Activated naive CD4-positive, alpha-beta T cell treated with anti-CD3 and anti-CD28 coated beads, Interleukin-2, amount 50 U/mL, for 16 hours (primary cell): ENCODE measurements at places on chromosomes 1 and 21.
A peak's percentile ranks its signal among the peaks of the same experiment; 100 is the strongest.

DNA sequence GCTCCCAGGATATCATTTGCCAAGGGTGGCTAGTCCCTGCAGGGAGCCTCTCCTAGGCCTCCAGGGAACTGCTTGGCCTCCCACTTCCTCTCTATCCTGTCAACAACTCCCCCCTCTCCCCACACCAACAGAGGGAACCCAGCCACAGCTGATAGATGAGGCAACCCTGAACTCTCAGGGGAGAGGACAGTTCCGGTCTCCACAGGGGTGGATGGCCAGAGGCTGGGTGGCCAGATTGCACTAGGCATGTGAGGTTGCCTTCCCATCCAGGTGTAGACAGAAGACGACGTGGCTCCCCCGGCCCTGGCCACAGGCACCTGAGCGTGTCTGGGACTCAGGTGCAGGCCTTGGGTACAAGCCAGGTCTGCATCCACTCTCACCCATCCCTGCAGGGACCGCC lies 53.3 kb downstream of the TOR1AIP2 start:
- DNase-seq, result no peak

GRCh38 chr1:229409616-229410369 lies 24.1 kb downstream of the ACTA1 start:
- DNase-seq, result no peak

- no peak for DNase-seq
Measured at GRCh38 chr1:213737398-213738035, 250.3 kb upstream of the PROX1 start.

GRCh38 chr21:14572204-14572780 lies 26.2 kb upstream of the SAMSN1 start:
- DNase-seq, result no peak

DNA sequence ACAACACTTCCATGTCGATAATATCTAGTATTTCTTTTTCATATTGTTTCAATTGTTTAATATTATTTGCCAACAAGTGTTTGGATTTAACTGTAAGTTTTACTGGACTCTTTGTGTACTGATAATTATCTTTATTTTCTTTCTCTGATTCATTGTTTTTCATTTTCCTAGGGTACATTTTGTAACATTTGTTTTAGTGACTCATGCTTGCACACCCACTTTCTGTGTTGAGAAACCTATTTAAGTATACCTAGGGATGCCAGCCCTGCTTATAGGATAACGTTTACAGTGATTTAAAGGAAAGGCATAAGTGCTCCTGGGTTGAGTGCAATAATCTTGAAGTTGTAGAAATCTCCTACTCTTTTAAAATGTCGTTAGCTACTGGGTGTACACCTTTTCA lies 1386.0 kb upstream of the ADGRL4 start:
- DNase-seq, result no peak

- no peak for DNase-seq
Measured at GRCh38 chr1:186648613-186649012, 31.6 kb downstream of the PTGS2 start.

GRCh38 chr1:174258148-174258550 lies 98.8 kb downstream of the RABGAP1L start:
- peak; percentile 41 for DNase-seq

GRCh38 chr21:33849834-33850233 lies 65.8 kb downstream of the ATP5PO start:
- DNase-seq, result no peak

GRCh38 chr1:214332946-214333798 lies 52.2 kb downstream of the SMYD2 start:
- peak; percentile 40 for DNase-seq
